ENCODE measurements at places on chromosomes 4 and X.

DNA sequence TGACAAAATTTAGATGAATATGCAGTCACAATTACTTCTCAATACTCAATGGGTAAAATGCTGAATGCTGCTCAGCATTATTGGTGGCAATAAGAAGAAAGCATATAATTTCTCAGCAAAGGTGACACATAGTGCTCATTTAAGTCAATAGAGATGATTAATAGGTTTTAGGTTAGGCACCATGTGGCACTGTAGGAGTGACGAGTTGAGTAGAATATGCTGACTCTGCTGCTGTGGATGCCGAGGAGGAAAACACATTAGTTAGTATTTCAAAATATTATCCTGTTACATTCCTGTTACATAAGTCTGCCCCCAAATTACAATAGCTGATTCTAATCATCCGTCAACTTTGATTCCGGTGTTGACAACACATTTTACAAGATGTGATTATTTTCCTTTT is 13.7 kb upstream of the CXCL5 start:
- DNase-seq = no peak

DNA sequence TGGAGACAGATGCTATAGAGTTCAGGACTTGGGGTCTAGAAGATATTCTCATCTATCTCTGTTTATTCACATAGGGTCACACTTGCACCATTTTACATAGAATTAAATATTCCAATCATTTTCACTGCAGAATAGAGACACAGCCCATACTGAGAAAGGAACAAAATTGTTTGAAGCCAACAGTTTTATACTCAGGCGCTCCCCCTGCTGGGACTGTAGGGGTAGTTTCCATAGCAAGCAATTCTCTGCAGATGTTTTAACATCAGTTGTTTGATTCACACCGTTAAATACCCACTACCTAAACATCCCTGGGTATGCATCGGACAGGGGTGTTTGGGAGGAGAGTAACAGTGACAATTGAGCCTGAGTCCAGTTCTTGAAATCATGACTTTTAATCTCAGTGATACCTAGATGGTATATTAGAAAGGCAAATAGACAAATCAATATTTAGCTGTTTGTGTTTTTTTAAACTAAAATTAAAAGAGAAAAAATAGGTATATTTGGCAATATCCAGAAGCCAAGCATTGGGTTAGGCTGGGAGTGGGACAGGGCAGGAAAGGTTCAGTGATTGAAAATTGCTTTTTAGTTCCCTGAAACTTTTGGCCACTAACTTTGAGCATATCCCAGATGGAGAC is 33.8 kb downstream of the LONRF3 start:
- peak; percentile 19 for DNase-seq

- DNase-seq = peak; percentile 59
Observed at GRCh38 chr4:105520819-105521790, 31.3 kb upstream of the ARHGEF38 start.

- DNase-seq = peak; percentile 34
Observed at GRCh38 chrX:130575831-130576389, 174.1 kb downstream of the RBMX2 start.

DNA sequence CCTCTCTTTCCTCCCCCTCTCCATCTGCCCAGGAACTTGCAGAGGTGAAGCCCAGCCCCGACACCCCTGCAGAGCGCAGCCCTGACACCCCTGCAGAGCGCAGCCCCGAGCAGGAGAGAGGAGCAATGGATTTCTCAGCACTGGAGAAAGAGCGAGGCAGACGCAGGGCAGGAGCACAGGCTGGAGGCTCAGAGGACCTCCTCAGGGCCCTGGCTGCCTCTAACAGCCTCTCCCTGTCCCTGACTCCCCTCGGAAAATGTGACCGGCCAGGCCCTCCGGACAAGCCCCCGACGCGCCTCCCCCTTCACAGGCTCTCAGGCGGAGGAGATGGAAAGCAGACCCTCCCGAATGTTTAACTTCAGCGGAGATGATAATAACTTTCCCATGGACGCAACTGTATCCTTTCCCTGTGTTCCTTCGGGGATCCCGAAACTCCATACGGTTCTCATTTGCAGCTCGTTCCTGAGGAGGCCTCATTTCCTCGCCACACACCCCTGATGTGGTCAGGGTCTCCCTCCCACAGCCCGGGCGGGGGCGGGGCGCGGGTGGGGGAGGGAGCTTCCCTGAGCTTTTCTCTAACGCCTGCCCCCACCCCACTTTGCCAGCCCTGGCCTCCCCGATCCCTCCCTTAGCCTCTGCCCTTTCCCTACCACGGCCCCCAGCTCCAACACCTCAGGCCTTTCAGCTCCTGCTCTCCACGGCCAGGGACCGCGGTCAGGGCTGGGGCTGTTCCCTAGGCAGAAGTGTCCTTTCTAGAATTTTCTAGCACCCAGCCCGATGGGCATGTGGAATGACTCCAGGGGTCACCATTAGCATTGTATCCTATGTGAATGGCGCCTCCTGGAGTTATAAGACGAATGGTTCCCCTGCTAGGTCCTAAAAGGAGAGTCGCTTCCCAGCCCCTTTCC is 201.1 kb upstream of the BCOR start:
- no peak for DNase-seq

DNA sequence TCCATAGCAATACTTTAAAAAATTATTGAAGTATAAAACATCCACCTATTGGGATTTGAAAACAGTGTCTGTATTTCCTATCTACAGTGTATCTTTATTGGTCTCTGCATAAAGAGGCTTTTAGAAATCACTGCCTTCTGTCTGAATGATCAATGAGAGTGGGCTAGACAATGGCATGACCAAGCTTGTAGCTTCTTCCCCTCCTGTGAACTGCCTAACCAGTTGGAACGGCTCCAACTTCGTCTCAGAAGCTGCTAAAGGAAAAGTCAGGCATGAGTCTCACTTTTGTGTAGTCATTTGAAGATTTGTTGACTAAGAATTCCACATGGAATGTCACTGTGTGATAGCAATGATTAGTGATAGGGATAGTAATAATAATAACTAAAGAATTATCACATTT is 64.2 kb downstream of the INTS12 start:
- no peak for DNase-seq

DNA sequence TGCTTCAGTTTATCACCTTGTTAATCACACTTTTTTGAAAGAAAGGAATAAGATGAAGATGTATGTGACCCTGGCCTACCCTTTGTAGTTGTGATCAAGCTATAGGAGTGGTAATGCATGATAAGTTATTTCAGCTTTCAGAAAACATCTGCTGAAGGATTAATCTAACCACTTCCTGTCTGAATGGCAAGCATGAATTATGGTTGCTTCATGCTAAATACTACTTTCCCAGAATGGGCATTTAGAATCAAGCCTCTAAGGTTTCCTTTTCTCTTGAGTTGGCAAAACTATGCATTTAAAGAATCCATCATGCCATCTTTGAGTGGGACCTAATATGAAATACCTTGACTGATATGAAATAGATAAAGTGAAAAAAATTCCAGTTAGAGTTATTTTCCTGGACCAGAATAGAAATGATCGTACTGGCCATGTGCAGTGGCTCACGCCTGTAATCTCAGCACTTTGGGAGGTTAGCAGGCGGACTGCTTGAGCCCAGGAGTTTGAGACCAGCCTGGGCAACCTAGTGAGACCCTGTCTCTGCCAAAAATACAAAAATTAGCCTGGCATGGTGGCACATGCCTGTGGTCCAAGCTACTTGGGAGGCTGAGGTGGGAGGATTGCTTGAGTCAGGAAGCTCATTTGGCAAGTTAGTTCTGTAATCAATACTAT is 59.1 kb downstream of the ANXA3 start:
- peak; percentile 97 for DNase-seq

DNA sequence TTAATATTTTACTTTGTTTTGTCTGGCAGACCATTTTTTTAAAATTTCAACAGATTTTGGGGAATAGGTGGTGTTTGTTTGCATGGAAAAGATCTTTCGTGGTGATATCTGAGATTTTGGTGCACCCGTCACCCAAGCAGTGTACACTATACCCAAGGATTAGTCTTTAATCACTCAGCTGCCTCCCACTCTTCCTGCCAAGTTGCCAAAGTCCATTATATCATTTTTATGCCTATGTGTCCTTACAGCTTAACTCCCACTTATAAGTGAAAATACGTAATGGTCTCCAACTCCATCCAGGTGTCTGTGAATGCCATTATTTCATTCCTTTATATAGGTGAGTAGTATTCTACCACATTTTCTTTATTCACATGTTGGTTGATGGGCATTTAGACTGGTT is 281.7 kb upstream of the GK2 start:
- DNase-seq = no peak

- DNase-seq = no peak
Observed at GRCh38 chrX:8748855-8749254, 16.9 kb upstream of the ANOS1 start.

GRCh38 chrX:75276666-75277065 is 2.8 kb downstream of the UPRT start:
- no peak for DNase-seq

DNA sequence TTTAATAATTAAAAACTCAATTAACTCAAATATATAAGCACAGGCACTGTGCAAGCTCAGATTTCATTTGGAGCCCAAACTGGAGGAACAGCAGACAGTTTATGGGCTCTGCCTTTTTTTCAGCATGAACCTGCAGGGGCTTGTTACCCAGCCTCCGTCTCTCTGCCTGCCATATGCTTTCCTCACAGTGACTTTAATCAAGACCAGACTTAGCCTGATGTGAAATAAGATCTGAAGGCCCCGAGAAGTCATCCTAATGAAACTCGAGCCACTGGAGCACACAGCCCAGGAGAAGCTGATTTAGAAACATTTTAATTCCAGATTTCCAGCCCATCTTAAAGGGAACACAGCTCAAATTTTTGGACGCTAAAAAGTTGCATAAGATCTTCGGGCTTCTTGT is 55.6 kb downstream of the SPATA18 start:
- no peak for DNase-seq

DNA sequence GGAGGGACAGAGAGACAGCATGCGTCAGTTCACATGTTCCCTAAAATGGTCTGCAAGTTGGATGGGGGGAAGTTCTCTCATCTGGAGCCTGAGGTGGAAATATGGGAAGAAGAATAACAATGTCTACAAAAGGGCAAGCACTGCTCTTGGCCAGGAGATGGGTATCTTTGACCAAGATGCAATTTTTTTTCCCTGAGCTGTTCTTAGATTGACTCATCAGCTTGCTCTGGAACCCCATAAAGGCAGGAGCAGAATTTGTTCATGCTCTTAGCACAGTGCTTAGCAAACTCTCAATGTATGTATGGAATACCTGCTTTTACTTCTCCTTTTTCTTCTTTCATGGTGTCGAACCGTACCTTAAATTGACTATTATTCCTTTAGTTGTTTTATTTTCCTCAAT is 90.5 kb upstream of the ZNF827 start:
- DNase-seq = no peak

GRCh38 chrX:70030301-70030767 is 19.4 kb downstream of the AWAT2 start:
- DNase-seq = peak; percentile 74

- no peak for DNase-seq
Observed at GRCh38 chrX:129698150-129698549, 40.6 kb upstream of the XPNPEP2 start.

DNA sequence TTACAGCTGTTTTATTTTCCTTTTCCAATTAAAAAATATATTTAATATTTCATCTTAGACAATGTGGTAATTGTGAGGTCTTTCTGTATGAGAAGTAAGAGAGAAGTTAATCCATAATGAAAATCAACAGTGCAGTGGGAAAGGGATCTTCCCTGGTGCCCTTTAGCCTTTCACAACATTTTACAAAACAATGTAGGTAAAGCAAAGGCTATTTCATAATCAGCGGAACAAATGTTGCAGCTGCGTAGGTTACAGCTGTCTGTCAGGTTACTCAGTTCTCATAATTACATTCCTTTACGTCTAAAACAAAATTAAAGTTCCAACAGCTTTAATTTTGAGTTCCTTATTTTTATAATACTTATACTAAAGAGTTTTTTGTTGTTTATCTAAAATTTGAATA is 22.8 kb upstream of the VCX3A start:
- no peak for DNase-seq

DNA sequence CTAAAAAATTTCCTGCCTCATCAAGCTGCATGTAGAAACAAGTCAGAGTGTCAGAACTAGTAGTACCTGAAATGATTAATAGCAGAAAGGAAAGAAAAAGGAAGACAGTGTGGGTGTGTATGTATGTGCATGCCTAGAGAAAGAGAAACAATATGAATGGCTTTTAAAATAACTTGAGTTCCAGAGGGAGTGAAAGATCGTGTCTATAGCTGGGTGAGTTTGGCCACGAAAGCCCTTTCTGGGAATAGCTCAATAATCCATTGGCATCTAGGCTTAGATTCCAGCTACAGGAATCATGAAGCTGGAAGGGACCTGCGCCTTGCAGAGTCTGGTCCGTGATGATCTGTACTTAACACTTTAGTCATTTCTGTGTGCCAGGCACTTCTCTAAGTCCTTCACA is 195.6 kb downstream of the RAPGEF2 start:
- peak; percentile 7 for DNase-seq

GRCh38 chrX:13051529-13052172 is 7.2 kb upstream of the FAM9C start:
- peak; percentile 41 for DNase-seq

- peak; percentile 59 for DNase-seq
Observed at GRCh38 chr4:70994387-70995099, 1.1 kb downstream of the DCK start.

DNA sequence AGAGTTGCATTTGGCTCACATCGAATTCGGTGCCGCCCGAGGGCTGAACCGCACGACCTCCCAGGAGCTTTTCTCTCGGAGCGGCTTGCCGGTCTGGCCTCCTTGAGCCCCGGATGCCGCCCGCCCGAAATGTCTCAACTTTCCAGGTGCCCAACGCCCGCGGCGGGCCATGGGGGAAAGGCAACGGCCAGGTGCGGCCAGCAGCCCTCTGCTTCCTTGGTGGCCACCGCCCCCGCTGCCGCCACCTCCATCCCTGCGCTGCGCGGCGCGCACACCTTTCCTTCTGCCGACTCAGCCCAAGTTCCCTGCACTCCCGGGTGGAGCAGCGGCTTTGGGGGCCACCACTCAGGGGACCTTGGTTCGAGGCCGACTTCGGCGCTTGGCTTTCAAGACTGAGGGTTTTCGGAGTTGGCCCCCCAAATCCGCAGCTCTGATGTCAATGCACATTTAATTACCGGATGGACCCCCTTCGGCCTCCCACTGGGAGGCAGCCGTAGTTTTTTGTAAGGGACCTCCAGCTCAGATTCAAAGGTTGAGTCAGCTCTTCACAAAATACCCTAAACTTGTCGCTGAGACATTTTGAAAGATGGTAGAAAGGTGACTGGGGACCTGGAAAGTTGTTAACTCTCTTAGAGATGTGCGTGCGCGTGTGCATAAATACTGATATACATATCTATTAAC is 1.1 kb downstream of the AFF2 start:
- DNase-seq = no peak

DNA sequence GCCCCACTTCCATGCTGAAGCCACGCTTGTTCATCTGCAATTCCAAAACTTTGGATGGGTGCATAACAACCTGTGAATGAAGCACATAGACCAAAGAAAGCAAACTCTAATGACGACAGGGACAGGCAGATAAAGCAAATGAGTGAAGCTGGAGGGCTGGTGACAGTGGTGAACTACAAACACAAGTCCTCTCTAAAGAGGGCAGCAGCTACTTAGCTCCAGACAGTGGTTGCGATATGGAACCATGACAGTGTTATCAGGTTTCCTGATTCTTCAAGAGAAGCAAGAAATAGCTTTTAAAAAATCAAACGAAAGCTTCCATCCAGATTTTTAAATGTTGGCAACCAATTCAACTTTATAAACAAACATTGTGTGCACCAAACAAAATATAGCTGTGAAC is 23.8 kb downstream of the NOX1 start:
- DNase-seq = no peak
